Fibroblast of upper back skin (primary cell): ENCODE measurements at places on chromosomes 13 and 19.

DNA sequence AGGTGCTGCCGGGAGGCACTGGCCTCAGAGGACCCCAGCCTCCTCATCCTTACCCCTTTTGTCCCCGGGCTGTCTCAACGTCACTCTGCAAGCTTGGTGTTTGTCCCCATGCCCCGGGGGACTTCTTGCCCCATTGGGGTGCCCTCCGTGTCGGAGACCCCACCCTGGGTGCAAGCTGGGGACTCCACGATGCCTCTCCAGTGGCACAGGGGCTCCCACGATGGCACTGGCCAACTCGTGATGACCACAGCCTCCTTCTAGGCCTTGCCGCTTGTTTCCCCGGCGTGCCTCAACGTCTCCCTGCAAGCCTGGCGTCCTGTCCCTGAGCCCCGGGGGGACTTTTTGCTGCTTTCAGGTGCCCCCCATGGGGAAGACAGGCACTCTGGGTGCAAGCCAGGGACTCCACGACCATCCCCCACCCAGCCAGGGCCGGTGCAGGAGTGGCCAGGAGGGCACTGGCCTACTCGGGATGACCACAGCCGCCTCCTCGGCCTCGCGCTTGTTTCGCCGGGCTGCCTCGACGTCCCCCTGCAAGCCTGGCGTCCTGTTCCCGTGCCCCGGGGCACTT lies 237.0 kb downstream of the TUBA3C start:
- DNase-seq = no peak

GRCh38 chr19:35554076-35554475 lies 8.7 kb downstream of the TMEM147 start:
- no peak for DNase-seq

DNA sequence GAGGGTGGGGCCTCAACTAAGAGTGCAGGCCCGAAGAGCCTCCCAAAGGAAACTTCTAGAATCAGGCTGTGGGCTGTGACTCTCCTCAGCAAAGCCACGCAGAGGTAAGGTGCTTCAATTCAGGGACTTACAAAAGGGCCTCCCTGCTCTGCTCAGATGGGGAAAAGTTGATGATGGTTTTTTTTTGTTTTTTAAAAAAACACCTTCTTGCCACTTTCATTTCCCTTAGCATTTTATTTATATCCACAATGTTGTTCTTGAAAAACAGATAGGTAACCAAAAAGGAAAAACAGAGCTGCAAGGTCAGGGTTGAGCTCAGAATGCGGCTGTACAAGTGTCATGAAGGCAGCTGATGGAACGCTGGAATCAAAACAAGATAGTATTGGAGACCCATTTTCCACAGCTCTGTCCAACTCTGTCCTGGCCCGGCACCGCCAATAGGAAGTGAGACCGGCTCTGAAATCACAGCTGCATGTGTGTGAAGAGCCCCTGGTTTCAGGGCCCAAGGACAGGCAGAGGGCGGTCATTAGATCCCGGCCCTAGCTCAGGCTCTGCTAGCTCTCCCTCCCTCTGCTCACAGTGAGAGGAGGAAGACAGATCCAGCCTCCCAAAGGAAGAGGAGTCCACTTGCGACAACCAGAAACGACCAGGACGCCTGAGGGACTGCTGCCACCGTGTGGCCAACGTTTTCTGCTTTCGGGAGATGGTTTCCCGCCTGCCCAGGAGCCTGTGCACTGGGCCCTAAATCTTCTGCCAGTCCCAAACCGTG lies 58.3 kb downstream of the KLF2 start:
- peak; percentile 82 for DNase-seq

DNA sequence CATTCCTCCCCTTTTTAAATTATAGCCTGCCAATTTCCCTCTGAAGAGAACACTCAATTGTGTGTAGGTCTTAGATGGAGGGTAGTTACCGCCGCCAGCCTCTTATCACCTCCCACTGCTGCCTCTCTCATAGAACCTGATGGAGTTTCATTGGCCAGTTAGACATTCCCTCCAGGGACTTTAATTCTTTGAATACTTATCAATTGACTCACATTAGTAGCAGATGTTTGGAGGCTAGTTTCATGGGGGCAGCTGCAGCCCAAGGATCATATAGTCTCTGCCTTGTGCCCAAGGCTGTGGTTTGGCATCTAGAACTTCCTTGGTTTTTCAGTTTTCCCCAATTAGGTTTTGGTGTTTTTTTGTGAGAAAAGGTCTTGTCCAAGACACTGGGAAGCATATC lies 318.9 kb upstream of the HTR2A start:
- DNase-seq = peak; percentile 92

- no peak for DNase-seq
Observed at GRCh38 chr19:56193981-56194640, 3.5 kb downstream of the ZSCAN5B start.
